ENCODE measurements at places on chromosomes 1 and 21.

DNA sequence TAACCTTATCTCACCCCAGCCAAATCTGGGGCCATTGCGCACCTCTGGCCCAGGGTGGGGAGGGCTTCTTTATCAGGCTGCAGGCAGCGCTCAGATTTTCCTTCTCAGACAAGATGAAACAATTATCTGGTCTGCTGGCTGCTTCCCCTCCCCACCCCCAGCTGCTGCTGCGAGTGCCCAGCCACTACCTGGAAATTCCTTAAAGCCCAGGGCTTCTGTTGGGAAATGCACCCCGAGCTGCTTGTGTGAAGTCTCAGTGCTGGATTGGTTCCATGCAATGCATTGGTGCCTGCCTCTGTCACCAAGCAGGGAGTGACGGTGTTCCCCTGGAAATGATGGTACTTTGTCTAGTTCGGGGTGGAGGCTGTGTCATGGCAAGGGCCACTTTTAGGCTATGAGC is 18.5 kb upstream of the ACTL8 start:
- DNase-seq = no peak

GRCh38 chr1:94037392-94038229 is 83.3 kb downstream of the ABCA4 start:
- no peak for DNase-seq

- DNase-seq = peak; percentile 7
These were observed 8.5 kb downstream of the C1orf21 start for GRCh38 chr1:184395370-184395769.

- DNase-seq = no peak
These were observed 738.4 kb downstream of the MATN1 start for GRCh38 chr1:29984862-29985605.

DNA sequence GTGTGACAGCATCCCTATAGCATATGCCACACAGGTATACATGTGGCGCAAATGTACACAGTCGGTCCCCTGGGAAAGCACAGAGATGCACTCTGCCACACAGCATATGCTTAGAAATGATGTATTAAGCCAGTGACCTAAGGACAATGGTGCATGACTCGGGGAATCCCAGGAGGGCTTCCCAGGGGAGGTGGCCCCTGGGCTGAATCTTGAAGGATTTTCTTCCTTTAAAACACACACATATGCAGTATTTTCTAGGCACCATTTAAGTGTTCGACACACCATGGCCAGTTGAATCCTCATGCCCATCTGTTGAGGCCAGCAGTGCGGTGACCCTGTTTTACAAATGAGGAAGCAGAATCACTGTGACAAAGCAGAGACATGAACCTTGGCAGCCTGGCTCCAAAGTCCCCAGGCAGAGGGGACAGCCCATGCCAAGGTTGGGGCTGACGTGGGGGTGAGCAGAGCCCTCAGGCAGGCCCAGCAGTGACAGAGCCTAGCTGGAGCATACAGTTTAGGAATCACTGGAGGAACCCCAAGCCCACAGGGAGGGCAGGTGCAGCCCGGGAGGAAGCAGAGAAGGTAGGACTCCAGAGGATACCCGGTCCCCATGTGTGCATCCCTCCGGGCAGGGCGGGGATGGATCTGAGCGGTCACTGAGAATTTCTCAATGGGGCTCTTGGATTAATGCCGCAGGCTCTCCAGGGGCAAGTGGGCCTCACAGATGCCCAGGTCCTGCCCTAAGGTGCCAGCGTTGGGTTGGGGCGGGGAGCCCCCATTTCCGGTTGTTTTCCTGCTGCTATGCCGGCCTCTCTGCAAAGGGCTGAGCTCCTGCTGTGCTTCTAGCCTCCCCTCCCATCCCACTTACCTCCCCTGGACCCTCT is 28.4 kb downstream of the WNT3A start:
- no peak for DNase-seq

- no peak for DNase-seq
These were observed 3.9 kb upstream of the KRTAP10-6 start for GRCh38 chr21:44596068-44596725.

- DNase-seq = no peak
These were observed 32.4 kb downstream of the RASAL2 start for GRCh38 chr1:178126261-178126660.

DNA sequence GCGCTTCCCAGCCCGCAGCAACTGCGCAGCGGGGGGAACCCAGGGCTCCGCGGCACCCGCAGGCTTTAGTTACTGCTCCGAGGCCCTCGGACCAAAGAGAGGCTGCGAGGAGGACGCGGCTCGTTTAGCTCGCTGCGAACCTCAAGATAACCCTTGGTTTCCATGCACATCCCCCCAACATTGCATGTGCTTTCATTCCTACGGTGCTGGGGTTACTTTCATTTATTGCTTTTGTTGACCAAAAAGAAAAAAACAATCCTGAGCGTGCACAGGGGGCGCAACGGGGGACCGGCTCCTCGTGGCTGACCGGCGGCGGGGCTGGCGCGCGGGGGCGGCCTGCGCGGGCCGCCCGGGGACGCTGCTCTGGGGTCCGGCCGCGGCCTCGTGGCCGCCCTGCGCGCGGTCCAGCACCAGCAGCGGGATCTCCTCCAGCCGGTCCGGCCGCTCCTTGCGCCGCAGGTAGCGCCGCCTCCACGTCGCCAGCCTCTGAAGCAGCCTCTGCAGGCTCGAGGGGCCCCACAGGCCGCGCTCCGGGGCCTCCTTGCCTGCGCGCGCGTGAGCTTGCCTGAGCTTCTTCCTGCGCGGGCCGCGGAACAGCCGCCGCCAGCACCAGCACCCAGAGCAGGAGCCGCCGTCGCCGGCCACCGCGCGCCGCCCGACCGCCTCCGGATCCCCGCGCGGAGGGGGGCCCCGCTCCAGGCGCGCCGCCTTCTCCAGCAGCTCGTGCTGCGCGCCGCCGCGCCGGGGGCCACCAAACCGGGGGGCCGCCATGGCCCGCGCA is 77.4 kb downstream of the DESI2 start:
- peak; percentile 57 for DNase-seq

DNA sequence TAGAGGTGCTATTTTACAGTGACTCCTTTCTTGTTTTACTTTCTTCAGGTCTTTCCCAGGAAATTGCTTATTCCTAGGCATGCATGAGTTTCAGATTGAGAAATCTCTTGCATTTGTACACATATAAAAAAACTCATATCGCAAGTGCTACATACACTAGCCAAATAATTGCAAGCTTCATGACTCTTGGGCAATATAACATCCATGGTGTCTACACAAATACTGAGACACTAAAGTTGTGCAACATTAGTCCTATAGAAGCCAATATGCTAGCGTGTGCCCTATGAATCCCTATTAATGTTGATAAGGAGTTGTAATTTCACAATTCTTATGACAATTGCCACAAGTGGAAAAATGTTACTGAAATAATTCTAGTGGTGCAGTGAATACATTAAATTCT is 591.0 kb downstream of the ADGRL2 start:
- no peak for DNase-seq

- DNase-seq = peak; percentile 57
These were observed 6.5 kb upstream of the ATP1A2 start for GRCh38 chr1:160108888-160109662.

- DNase-seq = no peak
These were observed 48.2 kb downstream of the ARHGEF10L start for GRCh38 chr1:17587693-17588047.

DNA sequence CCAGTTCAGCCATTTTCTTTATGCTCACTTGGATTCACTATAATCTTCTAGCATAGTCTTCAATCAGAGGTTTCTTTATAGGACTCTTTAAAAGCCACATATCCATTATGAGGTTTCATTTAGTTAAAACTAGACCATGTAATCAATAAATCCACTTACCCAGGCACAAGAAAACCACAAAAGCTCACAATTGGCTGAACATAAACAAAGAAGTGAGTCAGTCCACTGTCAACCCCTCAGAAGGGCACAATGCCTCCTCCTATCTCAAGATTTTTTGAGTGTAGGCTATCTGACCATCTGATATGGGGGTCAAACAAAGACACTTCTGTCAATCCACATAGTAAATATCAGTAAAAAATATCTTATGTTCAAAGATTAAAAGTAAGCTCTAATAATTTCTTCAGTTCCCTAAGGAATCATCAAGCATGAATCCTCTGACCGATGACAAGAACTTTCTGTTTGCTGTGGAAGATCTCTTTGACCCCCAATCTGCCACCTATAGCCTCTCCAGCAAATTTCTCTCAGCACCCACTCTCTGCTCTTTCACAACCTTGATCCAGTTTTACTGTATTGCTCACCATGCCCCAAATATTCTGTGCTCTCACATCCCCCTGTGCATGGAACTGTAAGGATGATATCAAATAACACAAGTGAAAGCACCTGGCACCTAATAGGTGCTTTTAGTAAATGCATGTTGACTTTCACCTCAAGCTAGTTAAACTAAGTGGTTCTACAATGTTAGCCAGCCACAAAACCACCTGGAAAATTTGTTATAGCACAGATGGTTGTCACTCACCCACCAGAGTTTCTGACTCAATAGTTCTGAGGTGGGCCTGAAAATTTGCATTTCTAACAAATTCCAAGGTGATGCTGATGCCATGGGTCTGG is 16.7 kb downstream of the RAB3B start:
- DNase-seq = no peak

DNA sequence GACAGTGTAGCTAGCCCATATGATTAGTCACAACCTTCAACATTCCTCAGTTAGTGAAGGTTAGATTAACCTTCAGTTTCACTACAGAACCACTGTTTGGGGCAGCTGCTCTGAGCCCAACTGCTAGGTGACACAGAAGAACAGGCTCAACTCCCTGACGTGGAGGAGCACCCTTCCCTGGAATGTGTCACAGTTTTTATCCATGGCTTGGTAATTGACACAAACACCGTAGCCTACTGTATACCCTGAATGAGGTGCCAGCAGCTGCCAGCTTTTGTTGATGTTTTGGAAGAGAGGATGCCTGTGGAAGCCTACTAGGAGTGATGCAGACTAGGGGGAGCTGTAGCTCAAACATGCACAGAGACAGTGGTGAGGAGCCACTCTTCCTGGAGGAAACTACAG is 56.6 kb upstream of the CR2 start:
- DNase-seq = no peak

DNA sequence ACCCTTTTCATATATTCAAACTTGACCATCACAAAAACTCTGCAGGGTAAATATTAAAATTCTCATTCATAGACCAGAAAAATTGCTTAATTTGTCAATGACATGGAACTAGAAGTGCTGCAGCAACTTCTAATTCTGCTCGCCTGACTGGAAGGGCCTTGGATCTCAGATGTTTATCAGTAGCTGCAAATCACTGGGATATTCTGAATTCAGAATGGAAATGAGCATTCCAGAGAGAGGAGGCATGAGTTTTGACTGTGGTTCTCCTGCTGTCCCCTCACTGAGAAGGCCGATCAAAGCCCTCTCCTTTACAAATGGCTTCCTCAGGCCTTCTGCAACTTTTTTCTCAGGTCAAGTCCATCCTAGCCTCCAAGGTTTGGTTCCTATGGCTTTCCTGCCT is 171.3 kb upstream of the FAM78B start:
- DNase-seq = no peak

GRCh38 chr1:86515597-86515996 is 31.3 kb upstream of the CLCA4 start:
- DNase-seq = peak; percentile 11

DNA sequence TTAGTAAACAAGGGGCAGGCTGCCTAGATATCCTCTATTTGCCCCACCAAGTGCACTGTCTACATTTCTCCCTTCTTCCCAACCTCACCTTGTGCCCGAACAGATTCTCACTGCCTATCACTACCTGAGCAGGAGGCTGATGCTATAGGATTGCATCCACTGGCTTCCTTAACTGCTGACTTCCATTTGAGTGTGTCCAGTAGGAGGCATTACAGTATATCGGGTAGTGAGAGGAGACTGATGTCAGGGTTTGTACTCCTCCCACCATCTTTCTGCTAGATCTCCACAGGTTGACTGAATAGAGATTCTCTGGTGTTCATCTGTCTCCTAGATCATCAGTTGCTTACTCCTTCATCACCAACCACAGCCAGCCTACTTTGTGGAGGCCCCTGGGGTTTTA is 796.3 kb downstream of the LRRIQ3 start:
- DNase-seq = no peak

DNA sequence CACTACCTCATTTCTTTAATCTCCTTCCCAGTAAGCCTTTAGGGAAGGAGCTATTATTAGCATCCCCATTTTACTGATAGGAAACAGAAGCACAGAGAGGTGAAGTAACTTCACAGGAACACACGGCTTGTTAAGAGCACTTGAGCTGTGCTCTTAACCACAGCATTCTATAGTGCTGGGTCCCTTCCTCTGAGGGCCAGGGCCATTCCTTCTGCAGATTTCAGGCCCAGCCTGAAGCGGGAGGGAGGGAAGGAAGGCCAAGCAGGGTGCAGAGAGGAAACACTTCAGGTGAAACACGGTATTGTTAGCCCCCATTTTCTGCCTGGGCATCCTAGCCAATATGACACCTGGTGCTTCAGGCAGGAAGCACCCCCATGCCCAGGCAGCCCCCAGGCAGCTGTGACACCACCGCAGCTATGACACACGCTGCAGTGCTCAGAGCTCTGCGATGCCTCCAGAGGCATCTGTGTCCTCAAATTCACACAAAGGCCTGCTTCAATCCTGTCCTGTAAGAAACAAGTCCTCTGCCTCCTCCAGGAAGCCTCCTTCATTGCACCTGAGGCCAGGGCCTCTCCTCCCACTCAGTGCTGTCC is 4.5 kb upstream of the EXTL1 start:
- no peak for DNase-seq

GRCh38 chr1:198806861-198807260 is 168.0 kb downstream of the PTPRC start:
- no peak for DNase-seq

GRCh38 chr1:159067699-159068621 is 8.6 kb downstream of the AIM2 start:
- no peak for DNase-seq

DNA sequence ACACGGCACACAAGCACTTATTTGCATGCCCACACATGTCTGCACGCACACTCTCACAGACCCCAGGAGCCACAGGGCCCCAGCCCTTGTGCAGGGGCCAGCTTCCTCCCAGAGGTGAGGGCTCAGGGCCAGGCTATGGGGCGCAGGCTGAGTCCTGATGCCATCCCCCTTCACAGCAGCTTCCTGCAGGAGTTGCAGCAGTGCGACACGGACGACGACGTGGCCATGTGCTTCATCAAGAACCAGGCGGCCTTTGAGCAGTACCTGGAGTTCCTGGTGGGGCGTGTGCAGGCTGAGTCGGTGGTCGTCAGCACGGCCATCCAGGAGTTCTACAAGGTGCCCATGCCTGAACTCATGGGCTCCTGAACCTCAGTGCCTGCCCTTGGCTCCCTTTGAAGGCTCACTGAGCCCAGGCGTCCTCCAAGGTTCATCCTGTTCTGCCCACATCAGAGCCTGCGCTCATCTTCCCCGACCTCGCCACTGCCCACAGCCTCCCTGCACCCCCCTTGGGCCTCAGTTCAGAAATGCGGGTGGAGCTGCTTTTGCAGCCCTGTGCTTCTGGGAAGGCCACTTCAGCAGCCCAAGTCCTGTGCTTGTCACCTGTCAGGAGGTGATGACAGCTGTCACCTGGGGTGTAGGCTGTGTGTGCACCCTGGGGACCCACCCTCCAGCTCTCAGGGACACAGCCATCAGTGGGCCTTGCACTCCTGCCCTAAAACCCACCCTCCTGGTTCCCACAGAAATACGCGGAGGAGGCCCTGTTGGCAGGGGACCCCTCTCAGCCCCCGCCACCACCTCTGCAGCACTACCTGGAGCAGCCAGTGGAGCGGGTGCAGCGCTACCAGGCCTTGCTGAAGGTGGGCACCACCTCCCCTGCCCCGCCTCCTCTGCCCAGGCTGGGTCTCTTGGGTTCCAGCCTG is 66.6 kb downstream of the TRIM11 start:
- DNase-seq = no peak

GRCh38 chr1:155181371-155182051 is 7.9 kb downstream of the TRIM46 start:
- no peak for DNase-seq

GRCh38 chr1:231724876-231725647 is 98.5 kb downstream of the DISC1 start:
- DNase-seq = peak; percentile 57

Measured in erythroblast (primary cell).